ENCODE measurements at places on chromosomes 6 and 20.

DNA sequence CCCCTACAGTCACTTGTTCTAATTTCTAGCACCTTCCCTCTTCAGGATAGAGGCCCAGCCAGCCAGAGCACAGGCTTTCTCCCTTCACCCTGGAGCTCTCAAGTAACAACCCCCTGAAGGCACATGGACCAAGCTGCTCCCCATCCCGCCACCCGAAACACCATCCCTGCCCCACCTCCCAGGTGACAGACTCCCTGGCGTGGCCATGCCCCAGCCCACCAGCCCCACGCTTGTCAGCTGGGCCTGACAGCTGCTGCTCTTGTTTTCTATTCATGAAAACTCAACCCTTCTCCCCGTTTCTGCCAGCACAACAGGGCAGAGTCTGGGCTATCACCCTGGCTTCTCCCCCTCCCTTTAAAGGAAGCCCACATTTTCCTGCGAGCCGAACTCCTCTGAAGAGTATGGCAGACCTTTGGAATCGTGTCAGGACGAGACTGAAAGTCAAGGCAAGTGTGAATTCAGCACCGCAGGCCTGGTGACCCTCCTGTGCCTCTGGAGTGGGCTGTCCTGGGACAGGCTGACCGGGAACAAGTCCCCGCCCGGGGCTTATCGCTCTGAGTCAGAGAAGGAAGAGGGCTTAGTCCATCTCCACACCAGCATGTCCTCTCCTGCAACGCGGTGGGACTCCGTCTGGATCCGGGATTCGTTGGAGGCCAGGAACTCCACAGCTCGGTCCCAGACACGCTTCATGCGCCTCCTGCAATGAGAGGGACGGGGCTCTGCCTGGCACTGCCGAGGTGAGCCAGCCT lies 16.7 kb downstream of the LEMD2 start:
- DNase-seq = peak; percentile 45

GRCh38 chr20:38057351-38057972 lies 23.9 kb downstream of the RPRD1B start:
- peak; percentile 83 for DNase-seq

DNA sequence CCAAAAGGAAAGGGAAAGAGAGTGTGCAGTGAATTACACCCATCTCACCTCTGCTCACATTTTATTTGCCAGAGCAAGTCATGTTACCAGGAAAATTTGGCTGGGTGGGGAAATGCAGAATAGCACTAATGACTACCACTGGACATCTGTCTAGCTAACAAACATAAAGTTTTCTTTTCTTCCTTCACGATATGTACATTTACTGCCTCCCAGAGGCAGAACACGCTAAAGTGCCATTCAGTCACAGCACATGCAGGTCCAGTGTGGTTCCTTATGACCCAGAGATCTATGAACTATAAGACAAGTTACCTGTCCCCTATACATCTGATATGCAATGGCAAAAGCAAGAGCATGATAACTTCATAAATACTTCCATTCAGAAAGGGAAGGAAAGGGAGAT lies 194.1 kb downstream of the OGFRL1 start:
- peak; percentile 54 for DNase-seq

GRCh38 chr6:98937351-98937750 lies 10.4 kb downstream of the FBXL4 start:
- DNase-seq = no peak

DNA sequence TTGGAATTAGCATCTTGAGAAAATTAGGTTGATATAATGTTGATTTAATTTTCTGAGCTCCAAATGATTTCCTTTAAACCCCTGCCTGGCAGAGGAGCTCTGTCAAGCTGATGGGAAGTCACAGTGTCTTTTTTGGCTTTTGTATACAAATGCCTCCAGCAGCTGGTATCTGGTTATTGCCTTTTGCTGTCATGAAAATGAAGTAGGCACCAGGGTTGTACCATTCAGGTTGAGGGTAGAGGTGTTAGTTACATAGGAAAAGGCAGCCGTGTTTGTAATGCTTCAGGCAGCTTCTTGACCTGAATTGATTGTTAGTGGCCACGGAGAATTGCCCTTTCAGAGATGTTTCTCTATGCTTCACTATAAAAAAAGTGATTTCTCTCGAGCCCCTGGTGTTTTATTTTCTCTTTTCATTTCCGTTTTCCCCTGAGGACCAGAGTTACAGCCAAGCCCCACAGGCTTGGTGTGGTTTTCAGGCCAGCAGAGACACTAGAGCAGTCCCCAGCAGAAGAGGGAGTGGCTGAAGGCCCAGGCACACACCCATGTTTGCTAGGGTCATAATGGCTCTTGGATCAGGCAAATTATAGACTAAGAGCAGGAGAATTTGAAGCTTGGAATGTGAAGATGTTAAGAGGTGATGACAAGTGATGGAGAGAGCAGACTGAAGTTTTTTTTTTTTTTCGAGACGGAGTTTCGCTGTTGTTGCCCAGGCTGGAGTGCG lies 21.6 kb downstream of the CMTR1 start:
- DNase-seq = peak; percentile 44

GRCh38 chr6:44542401-44543116 lies 155.1 kb downstream of the CDC5L start:
- peak; percentile 56 for DNase-seq

- peak; percentile 74 for DNase-seq
Observed at GRCh38 chr20:36062799-36063198, 91.7 kb upstream of the EPB41L1 start.

GRCh38 chr6:128738112-128738511 lies 144.8 kb upstream of the LAMA2 start:
- no peak for DNase-seq

DNA sequence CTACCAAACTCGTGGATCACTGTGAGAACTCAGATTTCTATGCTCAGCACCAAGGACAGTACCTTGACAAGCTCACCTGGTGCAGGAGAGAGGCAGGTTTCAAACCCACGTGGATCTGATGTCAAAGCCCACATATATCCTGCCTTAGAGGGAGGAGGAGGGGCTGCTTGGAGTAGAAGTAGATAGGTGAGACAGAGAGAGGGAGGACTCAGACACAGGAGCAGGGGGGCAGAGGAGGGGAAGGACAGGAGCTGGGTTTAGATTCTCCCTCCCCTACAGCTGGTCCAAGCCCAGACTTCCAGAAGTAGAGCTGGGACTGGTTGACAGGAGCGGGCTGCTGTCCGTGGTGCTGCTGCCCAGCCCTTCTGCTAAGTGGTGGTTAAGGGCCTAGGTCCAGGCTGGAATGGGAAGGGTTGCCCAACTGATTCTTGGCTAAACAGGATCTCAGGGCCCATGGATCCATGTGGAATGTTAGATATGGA lies 77.5 kb downstream of the CDH22 start:
- DNase-seq = peak; percentile 49

GRCh38 chr6:12083763-12084162 lies 71.7 kb downstream of the HIVEP1 start:
- DNase-seq = no peak

DNA sequence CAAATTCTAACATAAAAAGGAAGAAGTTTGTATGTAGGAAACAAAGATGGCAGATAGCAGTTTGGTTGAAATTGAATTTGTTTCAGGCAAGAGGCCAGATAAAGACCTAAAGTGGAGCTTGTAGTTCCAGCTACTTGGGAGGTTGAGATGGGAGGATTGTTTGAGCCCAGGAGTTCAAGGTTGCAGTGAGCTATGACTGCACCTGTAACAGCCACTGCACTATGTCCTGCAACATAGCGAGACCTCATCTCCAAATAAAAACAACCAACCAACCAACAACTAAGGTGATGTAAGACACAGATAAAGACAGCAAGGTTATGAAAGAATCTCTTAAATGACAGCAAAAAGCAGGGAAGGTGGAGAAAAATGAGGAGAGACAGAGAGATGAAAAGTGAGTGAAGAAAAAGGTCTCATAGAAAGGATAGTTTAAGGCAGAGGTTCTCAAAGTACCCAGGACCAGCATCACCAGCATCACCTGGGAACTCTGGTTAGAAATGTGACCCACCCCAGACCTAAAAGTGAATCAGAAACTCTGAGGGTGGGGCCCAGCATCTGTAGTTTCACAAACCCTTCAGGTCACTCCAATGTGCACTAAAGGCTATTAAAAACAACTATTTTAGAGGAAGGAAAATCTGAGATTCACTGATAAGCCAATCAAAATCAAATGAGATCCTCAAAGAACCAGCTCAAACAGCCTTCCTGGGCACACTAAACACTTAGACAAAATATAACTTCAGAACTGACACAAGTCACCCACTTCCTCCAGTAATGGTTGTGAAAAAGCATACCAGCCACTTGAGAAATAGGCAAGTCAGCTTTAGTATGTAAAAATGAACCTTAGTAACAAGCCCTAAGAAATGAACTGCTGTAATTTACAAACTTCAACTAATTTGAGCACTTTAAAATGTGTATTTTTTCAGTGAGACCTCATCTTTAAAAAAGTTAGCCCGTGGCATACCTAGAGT lies 57.6 kb downstream of the FAM184A start:
- DNase-seq = no peak

DNA sequence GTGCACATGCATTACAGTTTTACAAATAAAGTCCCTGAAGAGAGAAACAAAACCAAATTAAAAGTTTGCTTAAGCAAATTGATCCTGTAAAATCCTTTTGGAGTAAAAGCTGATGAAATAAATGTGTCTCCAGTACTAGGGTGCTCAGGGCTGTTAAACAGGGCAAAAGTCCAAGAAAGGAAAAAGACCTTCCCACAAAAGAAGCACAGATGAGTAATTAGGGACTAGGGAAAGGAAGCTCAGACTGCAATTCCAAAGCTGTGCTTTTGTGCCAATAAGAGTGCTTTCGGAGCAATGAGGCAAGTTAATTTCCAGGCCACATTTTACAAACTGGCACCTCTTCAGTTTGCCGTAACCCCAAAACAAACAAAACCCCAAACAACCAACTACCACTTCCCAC lies 10.4 kb upstream of the RNF182 start:
- peak; percentile 71 for DNase-seq

- no peak for DNase-seq
Observed at GRCh38 chr20:55684578-55684977, 320.7 kb downstream of the CBLN4 start.

DNA sequence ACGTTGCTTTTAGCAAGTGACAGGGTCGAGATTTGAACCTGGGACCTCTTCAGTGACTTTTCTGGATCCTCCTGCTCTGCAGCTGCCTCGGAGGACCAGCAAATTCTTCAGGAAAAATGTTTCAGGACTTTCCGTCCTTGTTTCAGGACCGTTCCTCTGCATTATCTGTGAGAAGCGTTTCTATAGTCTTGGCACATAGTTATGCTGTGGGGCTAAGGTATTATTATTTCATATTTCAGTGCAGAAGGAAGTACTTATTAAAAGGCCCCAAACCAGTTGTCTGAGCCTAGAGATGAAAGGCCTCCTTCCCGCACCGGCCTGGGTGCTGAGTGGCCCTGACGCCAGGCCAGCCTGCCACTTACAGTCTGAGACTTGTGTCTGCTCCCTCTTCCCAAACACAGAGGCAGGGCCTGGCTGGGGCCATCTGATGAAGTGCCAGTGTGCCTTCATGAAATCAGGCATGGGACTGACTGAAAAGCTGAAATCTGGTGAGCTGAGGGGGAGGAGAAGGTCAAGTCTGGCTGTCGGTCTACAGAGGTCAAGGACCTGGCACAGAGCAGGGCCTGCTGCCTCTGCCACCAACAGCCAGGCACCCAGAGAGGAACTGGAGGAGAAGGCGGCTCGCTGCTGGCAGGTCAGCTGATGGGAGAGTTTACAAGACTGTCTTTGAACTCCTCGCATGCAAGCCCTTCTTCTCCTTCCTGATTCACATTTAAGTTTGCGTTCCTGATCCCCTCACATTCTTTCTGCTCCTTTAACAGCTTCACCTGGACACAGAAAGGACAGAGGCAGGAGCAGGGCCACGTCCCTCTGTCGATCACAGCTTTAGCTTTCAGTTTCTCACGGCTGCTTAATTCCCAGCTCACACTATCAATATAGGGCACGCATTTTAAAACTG lies 8.9 kb upstream of the QKI start:
- peak; percentile 45 for DNase-seq

GRCh38 chr6:13032566-13032965 lies 295.8 kb downstream of the TBC1D7 start:
- DNase-seq = no peak

DNA sequence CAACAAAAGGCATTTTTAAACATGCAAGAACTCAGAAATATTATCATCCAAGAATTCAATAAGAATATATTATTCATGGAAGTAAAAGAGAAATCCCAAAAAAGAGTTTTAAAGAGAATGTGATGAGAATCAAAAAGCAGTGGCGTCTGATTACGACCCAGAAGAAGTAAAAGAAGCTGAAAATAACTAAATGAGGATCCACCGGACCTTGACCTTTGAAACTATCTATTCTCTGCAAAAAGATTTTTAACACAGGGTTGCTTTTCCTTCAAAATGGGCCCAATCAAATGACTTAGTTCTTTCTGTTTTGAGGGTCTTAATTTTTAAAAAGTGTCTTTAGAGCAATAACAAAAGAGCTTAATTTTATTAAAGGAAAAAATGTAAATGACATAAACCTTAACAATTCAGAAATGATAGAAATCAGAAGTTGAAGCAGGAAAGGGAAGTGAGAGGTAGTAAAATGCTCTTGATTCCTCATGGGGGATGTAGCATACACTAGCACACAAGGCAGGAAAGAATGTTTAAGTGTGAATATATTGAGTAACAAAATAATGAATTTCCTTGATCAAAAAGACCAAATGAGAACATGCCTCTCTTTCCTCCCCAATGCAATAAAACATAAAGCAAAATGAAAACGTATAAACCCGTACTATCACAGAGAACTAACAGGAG lies 223.1 kb upstream of the PRDM1 start:
- DNase-seq = no peak

DNA sequence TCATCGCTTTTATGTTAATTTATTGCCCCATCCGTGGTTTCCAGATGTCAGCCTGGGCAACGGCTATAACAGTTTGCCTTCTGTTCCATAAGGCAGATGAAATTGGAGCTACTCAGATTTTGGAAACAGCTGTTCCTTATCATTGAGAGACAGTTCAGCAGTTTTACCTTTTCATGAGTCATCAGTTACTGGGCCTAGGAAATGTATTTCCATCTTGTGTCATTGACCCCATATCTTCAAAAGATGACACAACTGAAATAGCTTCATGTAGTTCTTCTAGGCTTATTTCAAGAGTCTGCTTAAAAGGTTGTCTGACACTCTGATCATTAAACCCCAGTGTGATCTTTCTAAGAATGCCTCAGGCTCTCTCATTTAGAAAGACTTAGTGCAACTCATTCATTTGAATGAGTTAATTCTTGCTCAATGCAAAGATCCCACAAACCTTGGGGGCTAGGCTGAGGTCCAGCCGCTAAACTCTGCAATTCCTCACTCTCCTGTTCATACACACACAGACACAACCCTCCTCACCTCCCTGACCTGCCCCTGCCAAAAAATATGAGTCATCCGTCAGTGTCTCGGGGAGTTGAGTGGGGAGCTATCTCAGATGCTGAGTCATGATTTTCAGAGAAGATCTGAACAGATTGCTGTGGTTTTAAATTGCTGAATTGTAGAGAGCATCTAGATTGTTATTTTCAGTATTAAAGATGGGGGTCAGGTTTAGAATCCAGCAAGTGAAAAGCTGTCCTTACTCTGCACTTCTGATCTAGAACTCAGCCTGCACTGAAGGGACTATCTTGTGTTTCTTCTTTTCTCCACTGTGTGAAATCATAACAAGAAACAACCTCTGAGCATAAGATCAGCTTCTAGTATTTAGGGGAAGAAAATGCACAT lies 61.8 kb downstream of the RPP40 start:
- DNase-seq = peak; percentile 100

GRCh38 chr6:170067181-170067641 lies 223.7 kb downstream of the DLL1 start:
- DNase-seq = no peak

- no peak for DNase-seq
Observed at GRCh38 chr6:95660544-95660943, 83.2 kb downstream of the MANEA start.

Measured in M059J (cell line).